Hematopoietic multipotent progenitor cell (in vitro differentiated cells): ENCODE measurements at places on chromosomes 7 and 10. TPM values are rescaled to one million over a fixed set of nuclear protein-coding genes. Genes with fewer than 3 reads are reported as not detected.

The VWA2 gene
- total RNA-seq: 13.7 TPM

The CYP3A4 gene
- total RNA-seq: not detected

DNA sequence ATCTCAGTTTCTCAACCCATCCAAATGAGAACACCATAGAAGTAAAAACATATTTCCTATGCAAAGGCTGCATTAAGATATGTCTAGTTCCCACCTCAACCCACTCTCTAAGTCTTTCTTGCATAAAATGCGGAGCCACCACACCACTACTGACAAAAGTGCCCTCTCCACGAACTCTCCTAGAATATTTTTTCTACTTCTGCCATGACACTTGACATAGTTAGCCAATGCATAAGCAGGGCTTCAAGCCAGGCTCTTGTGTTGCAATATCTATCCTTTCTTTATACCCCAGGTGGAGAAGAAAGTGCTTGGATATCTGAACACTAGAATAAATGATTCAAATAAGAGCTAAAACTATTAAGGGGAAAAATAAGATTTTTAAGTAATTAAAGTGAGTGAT lies 465.2 kb downstream of the NRG3 start:
- DNase-seq: no peak

GRCh38 chr7:66153691-66154090 lies 39.0 kb downstream of the CRCP start:
- no peak for DNase-seq

- DNase-seq: no peak
Observed at GRCh38 chr7:80614851-80615271, 23.6 kb upstream of the CD36 start.

The PPIA gene
- total RNA-seq: 1,284 TPM

The KNDC1 gene
- under 0.01 TPM for total RNA-seq

GRCh38 chr10:83372646-83373045 lies 766.7 kb upstream of the GHITM start:
- no peak for DNase-seq

- no peak for DNase-seq
Observed at GRCh38 chr10:46291817-46292572, 5.2 kb downstream of the ANTXRL start.

- DNase-seq: no peak
Observed at GRCh38 chr10:91983416-91983815, 59.8 kb downstream of the BTAF1 start.

- no peak for DNase-seq
Observed at GRCh38 chr7:51639661-51640334, 323.2 kb upstream of the COBL start.

- DNase-seq: peak; percentile 49
Observed at GRCh38 chr10:14560274-14560673, 214.4 kb downstream of the FAM107B start.

The ACSM6 gene
- not detected for total RNA-seq
